ENCODE measurements at places on chromosomes 12 and 14.

GRCh38 chr12:27290501-27291168 lies 42.0 kb upstream of the BMAL2 start:
- no peak for DNase-seq

DNA sequence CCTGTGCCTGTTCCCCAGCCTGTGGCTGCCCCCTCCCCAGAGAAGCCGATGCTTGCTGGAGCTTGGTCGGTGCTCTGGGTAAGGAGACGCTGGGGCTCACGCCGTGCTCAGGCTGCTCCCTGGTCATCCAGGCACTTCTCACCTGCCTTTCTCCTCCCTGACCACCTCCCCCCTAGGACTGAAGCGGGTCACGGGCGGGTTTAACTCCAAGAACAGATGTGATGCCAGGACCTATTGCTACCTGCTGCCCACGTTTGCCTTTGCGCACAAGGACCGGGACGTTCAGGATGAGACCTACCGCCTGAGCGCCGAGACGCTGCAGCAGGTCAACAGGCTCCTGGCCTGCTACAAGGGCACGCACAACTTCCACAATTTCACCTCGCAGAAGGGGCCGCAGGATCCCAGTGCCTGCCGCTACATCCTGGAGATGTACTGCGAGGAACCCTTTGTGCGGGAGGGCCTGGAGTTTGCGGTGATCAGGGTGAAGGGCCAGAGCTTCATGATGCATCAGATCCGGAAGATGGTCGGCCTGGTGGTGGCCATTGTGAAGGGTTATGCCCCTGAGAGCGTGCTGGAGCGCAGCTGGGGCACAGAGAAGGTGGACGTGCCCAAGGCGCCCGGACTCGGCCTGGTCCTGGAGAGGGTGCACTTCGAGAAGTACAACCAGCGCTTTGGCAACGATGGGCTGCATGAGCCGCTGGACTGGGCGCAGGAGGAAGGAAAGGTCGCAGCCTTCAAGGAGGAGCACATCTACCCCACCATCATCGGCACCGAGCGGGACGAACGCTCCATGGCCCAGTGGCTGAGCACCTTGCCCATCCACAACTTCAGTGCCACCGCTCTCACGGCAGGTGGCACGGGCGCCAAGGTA lies 8.4 kb upstream of the EP400 start:
- DNase-seq: no peak

GRCh38 chr12:127078577-127079350 lies 1188.2 kb upstream of the TMEM132C start:
- DNase-seq: no peak

DNA sequence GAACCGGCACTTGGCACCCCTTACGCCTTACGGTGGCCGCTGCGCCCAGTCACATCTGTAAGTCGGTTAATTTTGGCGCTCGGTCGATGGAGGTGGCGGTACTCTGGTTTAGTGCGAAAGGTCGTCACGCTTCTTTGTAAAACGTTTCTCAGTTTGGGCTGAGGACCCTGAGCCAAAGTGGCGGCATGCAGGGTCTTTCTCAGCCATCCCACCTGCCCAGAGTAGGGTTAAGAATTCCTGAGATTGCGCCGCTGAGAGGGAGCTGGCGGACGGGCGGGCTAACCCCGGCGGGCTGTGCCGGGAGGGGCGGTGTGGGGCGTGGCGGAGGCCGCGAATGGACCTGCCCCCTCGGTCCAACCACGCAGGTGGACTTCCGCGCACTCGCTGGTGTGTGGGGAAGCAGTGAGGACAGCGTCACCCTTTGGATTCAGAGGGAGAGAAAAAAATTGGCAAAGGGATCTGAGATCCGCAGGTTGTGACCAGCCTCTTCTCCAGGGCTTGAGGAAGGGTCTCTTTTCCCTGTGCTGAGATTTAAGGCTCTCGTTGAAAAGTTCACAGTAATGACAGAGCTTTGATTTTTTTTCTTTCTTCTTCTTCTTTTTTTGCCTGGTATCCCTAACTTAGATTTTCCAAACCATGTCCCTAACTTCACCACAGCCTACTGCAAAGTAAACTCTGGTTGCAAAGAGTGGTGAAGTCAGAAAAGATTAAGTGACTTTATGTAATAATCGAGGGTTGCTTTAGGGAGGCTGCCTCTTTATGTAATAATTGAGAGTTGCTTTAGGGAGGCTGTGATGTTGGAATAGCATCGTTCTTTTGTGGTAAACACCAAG lies 602 bp upstream of the FBXO33 start:
- peak; percentile 54 for DNase-seq

DNA sequence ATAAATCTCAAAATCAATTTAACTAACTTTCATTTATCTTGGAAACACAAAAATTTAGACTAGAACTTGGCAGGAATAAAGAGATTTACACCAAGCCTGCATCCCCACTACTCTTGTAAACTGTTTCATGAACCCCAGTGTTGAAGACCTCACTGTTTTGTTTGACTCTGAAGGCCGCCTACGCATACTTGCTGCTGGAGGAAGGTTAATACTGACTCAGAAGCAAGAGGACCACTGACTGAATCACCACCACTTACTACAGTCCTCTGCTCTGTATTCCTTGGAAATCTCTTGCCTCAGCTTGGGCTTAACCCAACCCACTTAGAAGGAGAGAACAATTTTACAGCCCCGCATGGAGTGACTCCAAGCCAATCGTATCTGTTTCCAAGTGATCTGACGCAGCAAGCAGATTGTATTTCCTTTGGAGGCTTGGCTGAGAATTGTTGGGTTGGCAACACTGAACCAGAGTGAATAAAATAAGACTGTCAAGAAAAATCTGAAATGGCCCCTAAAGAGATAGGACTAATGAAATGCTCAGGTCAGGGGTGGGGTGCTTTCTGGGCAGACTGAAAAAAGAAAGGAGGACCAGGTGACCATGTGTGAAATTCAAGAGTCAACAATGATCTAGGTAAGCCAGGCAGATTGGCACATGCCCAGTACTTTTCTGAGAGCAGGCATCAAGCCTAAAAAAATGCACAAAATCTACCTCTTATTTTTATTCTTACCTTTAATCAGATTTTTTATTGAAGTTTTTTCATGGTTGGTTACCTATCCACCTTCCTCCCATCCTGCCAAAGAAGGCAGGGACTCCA lies 248.6 kb downstream of the ZFP36L1 start:
- DNase-seq: no peak

DNA sequence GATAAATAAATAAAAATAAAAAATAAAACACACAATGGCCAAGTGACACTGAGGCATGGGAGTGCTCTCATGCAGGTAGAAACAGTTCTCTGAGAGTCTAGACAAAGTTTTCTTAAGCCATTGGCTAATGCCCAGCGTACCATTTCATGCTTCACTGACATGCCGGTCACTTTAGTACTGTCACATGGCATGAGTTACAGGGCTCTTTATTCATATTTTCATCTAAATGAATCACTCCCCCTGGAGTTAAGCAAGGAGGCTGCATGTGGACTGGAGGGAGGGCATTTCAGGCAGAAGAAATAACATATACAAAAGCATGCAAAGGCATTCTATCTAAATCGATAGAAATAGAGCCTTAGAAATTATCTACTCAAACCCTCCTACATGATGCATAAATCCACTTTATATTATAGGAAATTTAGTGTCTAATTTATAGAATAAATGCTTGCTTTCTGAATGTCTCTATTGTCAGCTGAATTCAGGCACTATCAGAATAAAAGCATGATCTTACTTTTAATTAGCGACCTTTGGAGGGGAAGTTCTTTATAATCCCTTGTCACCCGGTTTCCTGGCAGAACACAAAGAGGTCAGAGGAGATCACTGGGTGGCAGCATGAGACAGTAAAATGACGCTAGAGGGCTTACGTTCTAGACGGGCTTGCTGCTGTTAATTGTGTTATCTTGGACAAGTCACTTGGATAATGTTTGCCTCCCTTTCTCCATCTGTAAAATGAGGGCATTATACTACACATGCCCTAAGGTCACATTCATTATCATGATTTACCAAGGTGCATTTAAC lies 17.5 kb downstream of the DYRK4 start:
- no peak for DNase-seq

- DNase-seq: no peak
Observed at GRCh38 chr12:91287753-91288152, 105.1 kb upstream of the DCN start.

DNA sequence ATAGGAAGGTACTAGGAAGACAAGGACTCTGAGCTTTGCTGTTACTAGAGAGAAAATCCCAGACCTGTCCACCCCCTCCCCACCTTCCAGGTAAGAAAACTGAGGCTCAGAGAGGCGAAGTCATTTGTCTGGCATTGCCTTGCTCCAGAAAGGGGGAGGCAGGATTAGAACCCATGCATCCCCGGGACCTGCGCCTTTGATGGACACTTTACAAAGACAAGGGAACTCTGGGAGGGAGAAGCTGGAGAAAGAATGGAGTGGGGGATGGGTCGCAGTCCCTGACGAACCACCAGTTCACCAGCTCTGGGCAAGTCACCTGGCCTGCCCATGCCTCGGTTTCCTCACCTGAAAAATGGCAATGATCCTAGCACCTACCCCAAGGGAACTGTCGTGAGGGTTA lies 10.8 kb downstream of the TRPV4 start:
- DNase-seq: no peak

GRCh38 chr12:96136161-96136560 lies 58.0 kb upstream of the ELK3 start:
- DNase-seq: no peak

DNA sequence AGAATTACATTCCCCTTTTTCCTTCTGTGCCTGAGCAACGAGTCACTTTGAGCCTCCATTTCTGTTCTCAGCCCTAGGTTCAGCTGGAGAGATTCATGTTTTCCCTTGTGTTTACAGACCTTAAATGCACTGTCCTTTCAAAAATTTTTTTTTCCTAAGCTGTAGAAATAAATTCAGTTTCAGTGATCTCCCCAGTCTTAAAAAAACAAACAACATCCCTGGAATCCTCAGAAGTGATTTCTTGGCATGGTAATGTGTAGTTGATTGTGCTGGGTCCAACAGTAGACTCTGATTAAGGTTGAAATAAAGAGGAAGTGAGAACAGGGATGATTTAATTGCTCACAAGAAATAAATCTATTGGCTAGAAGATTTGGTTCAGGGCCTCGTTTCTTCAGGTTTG lies 89.3 kb downstream of the NTN4 start:
- DNase-seq: no peak

DNA sequence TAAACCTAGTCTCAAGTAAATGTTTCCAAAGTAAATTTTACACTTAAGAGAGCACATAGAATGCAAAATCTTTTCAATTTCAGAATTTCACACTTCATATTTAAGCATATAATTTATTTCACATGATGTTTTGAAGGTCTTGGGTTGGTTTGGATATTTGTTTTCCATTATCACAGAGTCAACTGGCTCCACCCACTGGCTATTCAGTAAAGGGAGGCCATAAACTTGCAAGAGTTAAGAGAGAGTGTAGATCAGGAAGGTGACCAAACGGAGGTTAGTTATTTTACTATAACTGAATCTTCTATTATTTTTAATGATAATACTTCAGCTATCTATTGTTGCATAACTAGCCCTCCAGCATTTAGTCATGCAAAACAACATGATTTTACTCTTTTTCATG lies 6.2 kb upstream of the CPNE8 start:
- DNase-seq: no peak

DNA sequence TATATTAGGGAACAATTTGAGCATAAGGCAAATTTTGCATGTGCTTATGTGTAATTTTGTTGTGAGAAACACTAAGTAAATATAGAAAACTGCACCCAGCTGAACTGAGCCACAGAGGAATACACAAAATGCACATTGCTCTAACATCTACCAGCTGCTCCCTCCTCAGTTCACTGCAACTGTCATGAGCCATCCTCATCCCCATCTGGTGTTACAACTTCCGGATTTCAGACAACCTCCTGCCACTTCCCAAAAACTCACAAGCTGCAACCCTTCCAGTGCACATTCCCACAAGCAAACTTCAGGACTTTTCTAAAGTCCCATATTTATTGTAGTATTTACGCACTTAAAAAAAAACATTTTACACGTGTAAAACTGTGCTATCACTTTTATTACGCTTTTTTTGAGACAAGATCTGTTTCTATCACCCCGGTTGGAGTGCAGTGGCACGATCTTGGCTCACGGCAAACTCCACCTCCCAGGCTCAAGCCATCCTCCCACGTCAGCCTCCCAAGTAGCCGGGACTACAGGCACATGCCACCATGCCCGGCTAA lies 169.1 kb upstream of the TBX3 start:
- no peak for DNase-seq

GRCh38 chr12:62471734-62472133 lies 5.1 kb downstream of the MON2 start:
- DNase-seq: no peak

DNA sequence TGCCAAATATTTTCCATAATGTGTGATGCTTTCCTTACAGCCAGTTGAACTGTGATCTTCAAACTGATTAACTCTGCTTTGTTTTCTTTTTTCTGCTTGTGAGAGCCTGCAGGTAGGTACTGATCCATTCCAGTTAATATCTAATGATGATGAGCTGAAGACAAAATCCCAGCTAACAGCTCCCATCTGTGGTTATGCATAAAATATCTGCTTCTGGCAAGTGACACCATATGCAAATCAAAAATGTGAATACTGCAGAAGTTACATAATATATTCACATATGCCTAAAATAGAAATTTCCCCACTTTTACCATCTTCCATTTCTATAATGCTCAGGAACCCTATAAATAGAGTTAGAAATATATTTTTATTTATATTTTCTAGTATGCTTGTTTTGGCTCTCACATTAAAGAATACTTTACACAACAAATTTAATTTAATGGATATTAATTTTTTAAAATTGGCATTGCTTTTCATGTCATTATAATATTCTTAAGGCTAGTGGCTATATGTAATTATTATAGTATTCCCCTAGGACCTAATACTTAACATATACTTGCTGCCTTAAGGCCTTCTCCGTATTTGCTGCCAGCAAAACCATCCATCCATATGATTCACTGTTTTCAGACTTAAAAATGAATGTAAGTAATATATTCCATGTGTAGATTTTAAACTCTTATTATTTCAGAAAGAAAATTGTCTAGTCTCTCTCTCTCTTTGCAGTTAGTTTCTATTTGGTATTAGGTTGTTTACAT lies 83.8 kb downstream of the CCER1 start:
- no peak for DNase-seq

GRCh38 chr14:104643306-104643705 lies 38.7 kb upstream of the TMEM179 start:
- no peak for DNase-seq

DNA sequence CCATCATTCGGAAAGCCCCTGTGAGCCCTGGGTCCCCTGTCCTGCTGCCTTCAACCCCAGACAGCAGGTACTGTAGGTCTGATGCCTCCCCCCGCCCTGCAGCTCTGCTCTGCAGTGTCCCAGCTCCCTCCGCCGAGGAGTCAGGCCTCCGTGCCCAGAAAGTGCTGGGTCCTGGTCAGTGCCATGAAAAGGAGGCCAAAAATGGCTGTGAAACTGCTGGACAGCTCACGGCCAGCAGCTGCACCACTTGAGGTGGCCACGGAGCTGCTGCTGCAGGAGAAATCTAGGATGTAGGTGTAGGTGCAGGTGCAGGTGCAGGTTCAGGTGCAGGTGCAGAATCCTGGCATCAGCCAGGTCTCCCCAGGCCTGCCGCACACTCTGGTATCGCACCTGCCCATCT lies 196.1 kb downstream of the SLC15A4 start:
- DNase-seq: no peak

DNA sequence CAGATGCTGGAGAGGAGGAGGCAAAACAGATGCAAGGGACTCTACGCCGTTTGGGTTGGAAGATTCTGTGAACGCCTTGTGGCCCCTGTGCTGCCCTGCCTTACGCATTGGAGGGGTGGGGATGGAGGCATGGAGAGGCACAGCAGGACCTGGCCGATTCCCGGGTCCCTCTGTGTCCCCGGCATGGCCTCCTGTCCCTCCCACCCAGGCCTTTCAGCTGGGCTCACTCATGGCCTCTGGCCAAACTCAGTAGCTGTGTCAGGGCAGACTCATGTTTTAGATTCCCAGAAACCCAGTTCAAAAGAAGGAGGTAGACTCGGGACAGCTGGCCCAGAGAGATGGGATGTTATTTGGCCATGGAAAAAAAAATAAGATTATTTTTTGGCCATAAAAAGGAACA lies 40.1 kb downstream of the TESC start:
- DNase-seq: no peak

Measured in T follicular helper cell (primary cell).